ENCODE measurements at places on chromosomes 7 and 10.

- no peak for DNase-seq
Measured at GRCh38 chr7:142910481-142910880, 23.1 kb downstream of the TRPV5 start.

- no peak for DNase-seq
Measured at GRCh38 chr10:50515420-50515819, 108.3 kb downstream of the SGMS1 start.

DNA sequence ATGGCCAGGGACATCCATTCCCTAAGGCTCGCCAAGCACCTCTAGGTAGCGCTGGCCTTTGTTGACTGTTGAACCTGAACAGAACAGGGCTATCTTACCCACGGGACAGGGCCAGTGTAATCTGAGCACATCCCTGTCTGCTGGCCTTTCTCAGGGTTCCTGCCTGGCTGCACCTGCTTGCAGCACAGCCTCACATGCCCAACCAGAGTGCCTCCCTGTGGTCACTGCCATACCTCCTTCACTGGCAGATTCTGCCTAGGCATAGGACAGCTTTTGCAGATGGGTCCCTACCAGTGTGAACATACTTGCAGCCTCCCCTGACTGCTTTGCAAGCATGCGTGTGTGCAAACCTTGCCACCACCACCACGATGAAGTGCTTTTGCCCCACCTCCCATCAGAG lies 15.8 kb upstream of the LIPN start:
- DNase-seq: no peak

- no peak for DNase-seq
Measured at GRCh38 chr7:98722402-98722801, 105.3 kb downstream of the NPTX2 start.

GRCh38 chr10:80473692-80474596 lies 19.8 kb downstream of the TSPAN14 start:
- DNase-seq: no peak

- no peak for DNase-seq
Measured at GRCh38 chr7:87445897-87446296, 29.6 kb downstream of the ABCB4 start.

- no peak for DNase-seq
Measured at GRCh38 chr7:39069031-39069430, 91.3 kb downstream of the POU6F2 start.

DNA sequence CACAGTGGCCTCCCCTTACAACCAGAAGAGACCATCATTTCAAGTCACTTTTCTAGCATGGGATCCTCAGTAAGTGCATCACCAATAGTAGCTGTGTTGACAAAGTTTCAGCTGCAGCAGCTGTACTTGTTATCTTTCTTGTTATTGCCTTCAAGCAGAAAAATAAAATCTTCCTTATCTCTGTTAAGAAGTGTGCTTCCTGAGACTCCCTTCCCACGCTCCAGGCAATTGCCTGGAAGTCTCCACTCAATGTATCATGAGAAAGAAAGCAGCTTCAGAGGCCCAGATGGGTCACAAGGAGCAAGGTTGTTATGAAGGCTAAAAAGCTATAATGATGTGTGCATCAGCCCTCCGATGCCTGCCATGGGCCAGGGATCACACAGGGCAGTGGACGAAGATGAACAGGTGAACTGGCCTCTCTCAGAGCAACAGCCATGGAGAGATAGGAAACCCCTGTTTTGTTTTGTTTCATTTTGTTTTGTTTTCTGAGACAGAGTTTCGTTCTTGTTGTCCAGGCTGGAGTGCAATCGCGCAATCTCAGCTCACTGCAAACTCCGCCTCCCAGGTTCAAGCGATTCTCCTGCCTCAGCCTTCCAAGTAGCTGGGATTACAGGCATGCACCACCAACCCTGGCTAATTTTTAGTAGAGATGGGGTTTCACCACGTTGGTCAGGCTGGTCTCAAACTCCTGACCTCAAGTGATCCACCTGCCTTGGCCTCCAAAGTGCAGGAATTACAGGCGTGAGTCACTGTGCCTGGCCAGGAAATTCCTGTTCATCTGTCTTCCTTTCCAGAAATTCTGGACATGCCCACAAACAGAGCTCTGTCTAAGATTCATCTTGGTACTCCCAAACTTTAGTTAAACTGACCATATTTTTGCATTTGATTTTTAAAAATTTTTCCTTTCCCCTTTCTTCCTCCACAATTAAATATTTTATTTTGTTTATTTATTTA lies 340.5 kb downstream of the TNS3 start:
- no peak for DNase-seq

DNA sequence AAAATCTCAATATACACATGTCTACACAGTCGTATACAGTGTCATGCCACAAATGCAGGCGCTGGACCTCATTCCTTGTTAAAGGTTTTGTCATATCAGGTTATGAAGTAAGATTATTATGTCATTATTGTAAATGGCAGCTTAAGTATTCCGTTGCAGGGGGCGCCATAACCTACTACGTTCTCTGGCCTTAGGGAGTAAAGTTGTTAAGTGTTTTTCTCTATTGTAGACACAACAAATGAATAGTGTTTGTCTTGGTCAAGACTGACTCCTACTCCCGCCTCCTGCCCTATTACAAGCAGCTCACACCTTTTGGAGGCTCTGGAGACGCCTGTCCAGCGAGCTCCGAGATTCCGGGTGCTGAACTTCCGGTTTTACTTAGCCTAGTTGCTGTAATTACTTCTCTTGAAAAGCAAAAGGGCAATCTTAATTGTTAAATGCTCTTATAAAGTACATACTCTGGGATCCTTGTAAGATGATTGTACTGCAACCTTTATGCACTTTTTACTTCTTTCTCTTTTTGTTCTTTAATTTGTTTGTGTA lies 994 bp downstream of the GATAD1 start:
- no peak for DNase-seq

- DNase-seq: no peak
Measured at GRCh38 chr7:29040579-29040925, 82.4 kb upstream of the TRIL start.

DNA sequence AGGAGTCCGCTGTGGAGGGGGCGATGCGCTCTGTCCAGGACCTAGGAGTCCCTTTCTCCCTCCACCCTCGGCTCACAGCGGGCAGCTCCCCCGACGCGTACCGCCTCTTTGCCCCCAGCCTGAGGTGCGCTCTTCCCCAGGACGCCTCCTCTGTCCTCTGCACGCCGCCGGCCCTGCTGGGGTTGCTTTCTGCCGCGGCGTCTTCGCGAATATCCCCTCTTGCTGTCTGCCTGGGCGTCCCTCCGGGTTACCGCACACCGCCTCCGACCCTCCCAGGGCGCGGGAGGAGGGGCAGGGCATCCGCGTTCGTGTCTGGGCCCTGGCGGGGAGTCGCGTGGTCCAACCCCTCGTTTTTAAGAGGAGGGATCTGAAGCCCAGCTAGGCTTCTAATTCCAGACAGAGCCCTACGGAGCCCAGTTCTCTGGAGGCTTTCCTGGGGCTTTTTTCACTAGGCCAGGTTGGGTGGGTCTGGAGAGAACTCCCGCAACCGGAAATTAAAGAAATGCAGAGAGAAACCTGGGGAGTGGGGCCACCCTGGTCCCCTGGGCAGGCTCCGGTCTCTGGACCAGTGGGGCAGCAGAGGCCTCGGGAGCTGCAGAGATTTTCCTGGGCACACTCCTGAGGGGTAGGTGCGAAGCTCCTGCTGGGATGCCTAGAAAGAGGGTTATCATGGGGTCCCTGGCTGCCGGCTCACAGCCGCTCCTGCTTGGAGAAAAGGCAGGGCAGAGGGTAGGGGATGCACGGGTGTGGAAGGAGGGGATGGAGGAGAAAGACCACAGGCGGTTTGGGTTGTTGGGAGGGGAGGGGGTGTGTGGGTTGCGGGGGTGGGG lies 166.9 kb downstream of the UBE2H start:
- no peak for DNase-seq

DNA sequence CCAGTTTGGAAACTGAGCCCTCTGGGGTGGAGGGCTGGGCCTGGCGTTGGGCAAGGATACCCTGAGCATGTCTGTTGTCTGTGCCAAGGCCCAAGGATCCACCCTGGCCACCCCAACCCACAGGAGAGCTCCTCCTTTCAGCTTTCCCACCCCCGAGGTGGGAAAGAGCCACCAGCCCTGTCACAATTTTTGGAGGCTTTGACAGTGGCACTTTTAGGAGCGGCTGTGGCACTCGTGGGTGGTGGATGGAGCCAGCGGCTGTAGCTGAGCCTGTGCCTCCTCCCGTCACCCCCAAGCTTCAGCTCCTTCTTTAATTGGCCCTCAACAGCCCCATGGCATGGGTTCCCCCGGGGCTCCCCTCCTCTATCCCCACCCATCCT lies 18.2 kb upstream of the ZNF862 start:
- no peak for DNase-seq

- DNase-seq: no peak
Measured at GRCh38 chr7:12873571-12873970, 186.1 kb downstream of the ARL4A start.

DNA sequence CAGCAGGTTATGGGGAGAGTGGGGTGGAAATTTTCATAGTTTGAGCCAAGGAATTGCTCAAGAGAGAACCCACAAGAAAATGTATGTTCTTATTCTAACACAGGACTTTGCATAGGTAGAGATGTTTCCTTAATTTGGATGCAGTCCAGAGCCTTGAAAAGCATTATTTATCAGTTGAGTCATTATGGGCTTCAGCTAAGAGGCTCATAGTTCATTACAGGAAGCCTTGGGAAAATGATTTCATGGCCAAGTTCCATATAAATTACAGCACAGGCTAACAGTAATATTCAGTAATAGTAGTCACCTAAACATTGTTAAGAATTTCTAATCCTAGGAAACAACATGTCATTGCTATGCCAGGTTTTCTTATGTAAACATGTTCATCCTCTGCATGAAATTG lies 131.1 kb upstream of the PTPRZ1 start:
- no peak for DNase-seq

DNA sequence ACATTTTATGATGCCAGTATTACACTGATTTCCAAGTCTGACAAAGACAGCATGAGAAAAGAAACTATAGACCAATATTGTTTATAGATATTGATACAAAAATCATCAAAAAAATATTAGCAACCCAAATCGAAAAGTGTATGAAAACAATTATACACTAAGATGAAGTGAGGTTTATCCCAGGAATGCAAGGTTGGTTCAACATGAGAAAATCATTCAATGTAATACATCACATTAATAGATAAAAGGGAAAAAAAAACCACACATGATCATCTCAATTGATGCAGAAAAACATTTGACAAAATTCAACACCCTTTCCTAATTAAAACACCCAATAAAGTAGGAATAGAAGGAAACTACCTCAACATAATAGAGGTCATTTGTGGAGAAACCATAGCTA lies 153.9 kb downstream of the DNAJC1 start:
- DNase-seq: no peak

DNA sequence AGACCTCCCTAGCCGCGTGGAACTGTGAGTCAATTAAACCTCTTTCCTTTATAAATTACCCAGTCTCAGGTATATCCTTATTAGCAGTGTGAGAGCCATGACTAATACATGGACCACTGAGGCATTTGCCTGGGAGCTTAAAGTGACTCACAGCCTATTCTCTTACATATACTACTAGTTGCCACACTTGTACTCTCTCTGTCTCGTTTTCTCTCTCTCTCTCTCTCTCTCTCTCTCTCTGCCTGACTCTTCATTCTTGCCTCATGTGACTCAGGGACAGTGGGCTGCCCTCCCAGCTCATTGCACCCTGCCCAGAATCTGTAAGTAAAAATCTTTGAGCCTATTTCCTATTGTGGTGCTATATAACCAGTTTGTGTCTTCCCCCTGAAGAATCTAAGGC lies 238.5 kb upstream of the MAGI2 start:
- no peak for DNase-seq

DNA sequence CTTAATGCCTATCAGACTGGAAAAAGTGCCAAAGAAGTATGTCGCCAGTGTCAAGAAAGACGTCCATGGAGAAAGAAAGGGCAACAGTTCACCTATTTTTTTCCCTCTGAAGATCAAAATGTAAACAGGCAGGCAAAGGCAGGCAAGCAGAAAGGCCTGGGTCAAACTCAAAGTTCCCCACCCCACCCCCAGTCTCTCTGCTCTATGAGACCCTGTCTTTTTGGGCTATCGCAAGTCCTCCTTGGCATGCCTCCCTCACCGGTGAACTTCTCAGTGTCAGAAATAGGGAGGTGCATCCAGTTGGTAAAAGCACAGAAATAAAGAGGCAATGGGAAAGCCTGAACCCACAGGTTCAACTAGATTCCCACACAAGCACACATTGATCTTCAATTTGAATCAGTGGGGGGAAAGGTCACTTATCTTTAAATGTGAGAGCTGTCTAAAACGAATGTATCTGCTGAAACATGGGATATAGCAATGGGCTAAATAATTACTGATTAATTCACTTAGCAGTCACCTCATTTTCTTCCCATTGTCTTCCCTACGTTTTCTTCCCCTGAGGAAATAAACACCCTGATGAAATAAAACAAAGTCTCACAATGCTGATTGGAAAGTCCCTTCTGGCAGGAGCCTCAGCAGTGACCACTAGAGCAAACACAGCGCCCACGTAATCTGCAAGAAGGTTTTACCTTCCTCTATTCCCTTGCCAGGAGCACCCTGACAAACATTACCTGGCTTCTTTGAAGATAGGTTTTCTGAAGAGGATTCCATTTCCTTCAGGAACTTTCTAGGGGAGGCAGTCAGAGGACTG lies 31.1 kb downstream of the JAZF1 start:
- no peak for DNase-seq

- no peak for DNase-seq
Measured at GRCh38 chr7:35353481-35353880, 99.6 kb upstream of the TBX20 start.

- DNase-seq: no peak
Measured at GRCh38 chr7:142880876-142881505, 4.6 kb downstream of the TRPV6 start.

DNA sequence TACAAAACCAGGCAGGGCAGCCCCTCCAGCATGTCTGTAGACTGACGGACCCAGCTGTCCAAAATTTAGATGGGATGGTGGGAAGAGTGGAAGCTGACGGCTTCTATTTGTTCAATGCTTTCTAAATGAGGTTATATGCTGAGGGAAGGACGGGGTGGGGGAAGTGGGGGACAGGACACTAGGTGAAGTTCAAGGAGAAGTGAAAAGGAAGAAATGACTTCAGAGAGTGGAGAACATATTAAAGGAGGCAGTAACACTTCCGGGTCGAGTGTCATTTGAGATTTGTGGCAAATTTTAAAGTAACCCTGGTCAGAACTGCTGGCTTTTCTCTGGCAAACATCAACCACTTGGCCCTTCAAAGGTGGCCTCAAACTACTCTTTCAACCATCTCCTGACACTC lies 9.4 kb downstream of the PIP4K2A start:
- DNase-seq: no peak
